ENCODE measurements at places on chromosomes 3 and 15. TPM values are rescaled to one million over a fixed set of nuclear protein-coding genes. Genes with fewer than 3 reads are reported as not detected.

- H3K4me3 ChIP-seq: peak overlapping the region; percentile 10
- H3K27me3 ChIP-seq: no peaks in the 10 kb centered on the region
- H3K27ac ChIP-seq: no peak overlapping the region
- DNase-seq: no peak
Observed at GRCh38 chr3:40120806-40121205, 188.7 kb upstream of the EIF1B start.

- H3K36me3 ChIP-seq: no peaks in the 10 kb centered on the region
- DNase-seq: peak; percentile 38
- no peaks in the 10 kb centered on the region for H3K4me1 ChIP-seq
- no peak overlapping the region for H3K4me3 ChIP-seq
- peaks cover 1% of the 10 kb centered on the region for H3K27me3 ChIP-seq
- H3K27ac ChIP-seq: no peak overlapping the region
Observed at GRCh38 chr3:183122257-183122932, 23.1 kb upstream of the MCCC1 start.

DNA sequence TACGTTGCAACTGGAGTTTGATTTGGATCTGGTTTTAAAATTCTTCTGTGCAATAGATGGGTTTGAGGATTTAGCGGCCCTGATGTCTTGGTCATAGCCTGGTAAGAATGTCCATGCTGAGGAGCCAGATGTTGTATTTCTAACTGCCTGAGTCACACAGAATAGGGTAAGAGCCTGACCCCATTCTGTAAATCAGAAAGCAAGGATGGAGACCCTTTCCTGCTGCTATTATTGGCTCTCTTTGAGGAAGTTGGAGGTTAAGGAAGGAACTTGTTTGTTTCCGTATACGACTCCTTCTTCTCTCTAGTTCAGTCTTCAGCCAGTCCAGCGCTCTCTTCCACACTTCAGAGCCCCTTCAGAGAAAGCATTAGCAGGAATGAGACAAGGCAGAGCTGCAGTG is 65.1 kb downstream of the HCN4 start:
- no peak overlapping the region for H3K4me3 ChIP-seq
- no peaks in the 10 kb centered on the region for H3K4me1 ChIP-seq
- DNase-seq: no peak
- no peaks in the 10 kb centered on the region for H3K36me3 ChIP-seq
- H3K27ac ChIP-seq: no peak overlapping the region
- no peaks in the 10 kb centered on the region for H3K27me3 ChIP-seq

DGKG gene
- 4.8 TPM for total RNA-seq

BUB1B gene
- 92.9 TPM for total RNA-seq

B4GALT4 gene
- total RNA-seq: 15.9 TPM

TOMM70 gene
- total RNA-seq: 54.9 TPM

CCDC54 gene
- not detected for total RNA-seq

PPP1R14D gene
- not detected for total RNA-seq

- H3K27me3 ChIP-seq: peaks cover 25% of the 10 kb centered on the region
- no peak overlapping the region for H3K27ac ChIP-seq
- H3K4me1 ChIP-seq: no peaks in the 10 kb centered on the region
- no peak overlapping the region for H3K4me3 ChIP-seq
- no peak for DNase-seq
Observed at GRCh38 chr3:168220556-168220955, 124.8 kb upstream of the GOLIM4 start.

- H3K36me3 ChIP-seq: no peaks in the 10 kb centered on the region
- no peak overlapping the region for H3K4me3 ChIP-seq
- 0 out of 2 replicates have a peak, but pooled peaks cover 5% of the 10 kb centered on the region for H3K4me1 ChIP-seq
- no peak overlapping the region for H3K27ac ChIP-seq
Observed at GRCh38 chr3:177426878-177427495, 229.7 kb upstream of the TBL1XR1 start.

MUSTN1 gene
- 0.44 TPM for total RNA-seq

ADAMTS7 gene
- total RNA-seq: 12.0 TPM

DNA sequence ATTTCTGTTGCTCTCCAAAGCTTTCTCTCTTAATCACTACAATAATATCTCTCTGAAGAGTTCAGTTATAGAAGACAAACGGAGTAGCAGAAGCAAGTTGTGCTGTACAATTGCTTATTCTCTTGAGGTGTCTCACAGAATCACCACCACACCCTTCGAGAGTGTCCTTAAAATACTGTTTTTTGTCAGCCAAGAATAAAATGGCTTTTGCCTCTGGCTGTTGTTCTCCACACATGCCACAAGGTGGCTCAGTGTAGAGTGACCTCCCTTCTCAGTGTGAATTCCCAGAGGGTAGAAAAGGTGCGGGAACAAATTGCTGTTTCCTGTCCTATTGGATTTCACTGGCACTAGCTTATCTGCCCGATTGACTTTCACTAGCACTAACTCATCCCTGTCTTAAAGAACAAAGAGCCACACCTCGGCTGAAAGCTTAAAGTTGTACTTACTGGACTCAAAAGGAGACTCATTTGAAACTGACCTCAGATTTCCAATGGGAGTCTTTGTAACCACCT is 134.2 kb upstream of the SATB1 start:
- H3K4me1 ChIP-seq: no peaks in the 10 kb centered on the region
- no peaks in the 10 kb centered on the region for H3K36me3 ChIP-seq
- no peak overlapping the region for H3K27ac ChIP-seq

SLITRK3 gene
- total RNA-seq: not detected

TGM4 gene
- not detected for total RNA-seq

GRCh38 chr3:107644631-107645030 is 121.9 kb downstream of the BBX start:
- no peak overlapping the region for H3K27ac ChIP-seq
- no peak overlapping the region for H3K4me3 ChIP-seq
- DNase-seq: no peak
- no peaks in the 10 kb centered on the region for H3K27me3 ChIP-seq

GRCh38 chr15:101437209-101437608 is 52.3 kb downstream of the PCSK6 start:
- DNase-seq: no peak
- no peak overlapping the region for H3K27ac ChIP-seq
- no peaks in the 10 kb centered on the region for H3K4me1 ChIP-seq
- H3K27me3 ChIP-seq: no peaks in the 10 kb centered on the region

NMB gene
- 9.8 TPM for total RNA-seq

DNA sequence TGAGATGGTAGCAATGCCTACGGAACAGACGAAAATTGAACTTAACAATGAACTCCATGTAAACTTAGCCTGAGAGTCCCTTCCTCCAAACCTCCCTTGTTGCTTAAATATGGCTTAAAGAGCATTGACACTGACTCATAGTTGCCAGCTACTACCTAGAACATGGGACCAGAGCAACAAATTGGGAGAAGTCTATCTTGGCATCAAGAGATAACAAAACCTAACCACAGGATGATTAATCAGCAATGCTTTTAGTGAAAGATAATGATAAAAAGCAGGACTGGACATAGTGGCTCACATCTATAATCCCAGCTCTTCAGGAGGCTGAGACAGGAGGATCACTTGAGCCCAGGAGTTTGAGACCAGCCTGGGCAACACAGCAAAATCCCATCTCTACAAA is 117.8 kb upstream of the MNS1 start:
- DNase-seq: no peak
- H3K36me3 ChIP-seq: no peaks in the 10 kb centered on the region
- H3K4me3 ChIP-seq: no peak overlapping the region
- no peaks in the 10 kb centered on the region for H3K4me1 ChIP-seq

C15orf40 gene
- 26.0 TPM for total RNA-seq

- H3K36me3 ChIP-seq: no peaks in the 10 kb centered on the region
- no peaks in the 10 kb centered on the region for H3K4me1 ChIP-seq
- H3K27ac ChIP-seq: no peak overlapping the region
- no peak for DNase-seq
- no peaks in the 10 kb centered on the region for H3K27me3 ChIP-seq
Observed at GRCh38 chr3:143814443-143814889, 33.8 kb downstream of the SLC9A9 start.

DNA sequence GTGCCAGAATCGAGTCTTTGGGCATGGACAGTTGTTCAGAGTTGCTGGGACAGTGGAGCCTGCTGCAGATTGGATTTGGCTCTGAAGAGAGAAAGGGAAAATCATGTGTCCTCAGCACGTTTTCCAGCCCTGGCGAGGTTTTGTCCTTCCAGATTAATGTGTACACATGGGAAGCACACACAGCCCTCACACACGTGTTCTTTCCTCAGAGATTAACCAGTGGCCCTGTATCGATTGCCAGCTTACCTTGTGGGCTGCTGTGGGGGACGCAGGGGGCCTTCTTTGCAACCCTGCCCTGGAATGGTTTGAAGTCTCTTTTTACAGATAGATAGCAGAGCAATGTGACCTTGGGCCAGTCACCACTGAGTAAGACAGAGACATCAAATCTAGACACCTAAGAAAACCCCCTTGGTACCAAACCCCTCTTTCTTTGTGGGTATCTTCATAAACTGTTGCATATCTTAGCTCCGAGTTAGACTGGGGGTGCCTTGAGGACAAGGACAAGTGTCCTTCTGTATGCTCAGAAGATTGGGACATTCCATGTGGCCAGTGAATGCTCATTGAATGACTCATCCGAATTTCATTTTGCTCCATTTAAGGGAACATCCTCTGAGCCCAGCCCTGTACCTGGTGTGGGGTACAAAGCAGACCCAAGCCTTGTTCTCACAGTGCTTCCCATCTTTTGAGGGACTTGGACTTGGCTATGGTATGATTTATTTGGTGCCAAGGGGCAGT is 48.0 kb downstream of the SMAD6 start:
- H3K27ac ChIP-seq: peak overlapping the region; percentile 55
- H3K4me3 ChIP-seq: 0 out of 2 replicates have a peak overlapping the region, but pooled peaks have one; percentile 4
- H3K36me3 ChIP-seq: 0 out of 2 replicates have a peak, but pooled peaks cover 5% of the 10 kb centered on the region
- DNase-seq: no peak
- H3K4me1 ChIP-seq: peaks cover 87% of the 10 kb centered on the region

DNA sequence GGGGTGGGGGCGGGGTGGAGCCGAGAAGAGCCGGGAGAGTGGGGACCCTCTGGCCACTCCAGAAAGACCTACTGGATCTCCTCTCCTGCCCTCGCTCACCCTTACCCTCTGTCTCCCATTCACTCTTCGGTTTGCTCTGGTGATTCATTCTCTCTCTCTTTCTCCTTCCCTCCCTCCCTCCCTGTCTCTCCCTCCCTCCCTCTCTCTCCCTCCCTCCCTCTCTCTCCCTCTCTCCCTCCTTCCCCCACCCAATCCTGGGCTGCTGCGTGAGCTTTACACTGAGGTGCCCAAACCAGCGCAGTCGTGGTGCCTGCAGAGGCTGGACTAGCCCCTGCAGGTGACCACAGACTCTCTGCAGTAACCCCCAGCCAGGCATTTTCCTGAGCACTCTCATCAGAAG is 32.2 kb upstream of the ADAMTS17 start:
- no peak overlapping the region for H3K4me3 ChIP-seq
- 0 out of 2 replicates have a peak, but pooled peaks cover 3% of the 10 kb centered on the region for H3K27me3 ChIP-seq
- H3K27ac ChIP-seq: no peak overlapping the region
- H3K36me3 ChIP-seq: no peaks in the 10 kb centered on the region
- DNase-seq: no peak
- no peaks in the 10 kb centered on the region for H3K4me1 ChIP-seq

CLSTN2 gene
- 0.02 TPM for total RNA-seq

- H3K27ac ChIP-seq: peak within 1 kb of the TSS; percentile 53
- H3K4me3 ChIP-seq: peak within 1 kb of the TSS; percentile 78
- H3K27me3 ChIP-seq: no peaks in the 10 kb centered on the region
- H3K36me3 ChIP-seq: peaks cover 12% of the 10 kb centered on the region
Observed at GRCh38 chr15:64151727-64152506, at the start of gene SNX22. SNX22 (plus strand) TSS chr15:64151731; CDS start chr15:64151776, 45 bp downstream.

PTPRG gene
- total RNA-seq: 32.1 TPM

EPHA3 gene
- total RNA-seq: not detected

DNA sequence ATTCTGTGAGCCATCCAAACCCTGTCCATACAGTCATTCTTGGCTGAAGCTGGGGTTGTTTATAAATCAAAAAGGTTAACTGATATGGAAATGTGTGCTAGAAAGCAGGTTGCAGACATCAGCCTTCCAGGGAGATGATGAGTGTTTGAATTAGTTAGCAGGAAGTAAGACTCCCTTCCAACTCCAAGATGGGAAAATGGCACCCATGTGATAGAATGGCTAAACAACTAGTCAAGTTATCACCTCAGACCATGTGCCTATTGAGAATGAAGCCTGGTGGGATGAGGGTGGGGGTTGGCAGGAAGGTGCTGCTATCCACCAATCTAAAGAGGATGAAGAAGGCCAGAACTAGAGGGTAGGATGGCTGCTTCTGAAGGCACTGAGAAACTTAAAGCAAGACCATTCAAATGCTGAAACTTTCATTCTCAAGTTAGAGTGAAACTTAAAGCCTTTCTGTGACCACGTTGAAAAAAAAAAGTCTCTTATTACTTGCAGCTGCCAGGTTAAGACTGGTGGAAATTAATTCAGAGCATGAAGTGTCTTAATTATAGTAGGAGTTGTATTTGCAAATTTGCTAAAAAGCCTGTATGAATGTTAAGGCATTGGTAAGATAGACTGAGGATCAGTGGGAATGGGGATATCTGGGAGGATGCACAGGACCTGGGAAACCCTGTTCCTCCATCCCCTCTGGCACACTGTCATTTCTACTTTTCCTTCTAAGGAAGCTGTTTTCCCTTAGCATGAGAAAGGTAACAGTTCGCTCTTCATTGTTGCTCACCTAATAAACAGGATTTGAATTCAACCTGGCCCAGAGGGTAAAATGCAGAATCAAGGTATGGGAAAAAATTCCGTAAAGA is 36.8 kb downstream of the CCR3 start:
- H3K36me3 ChIP-seq: no peaks in the 10 kb centered on the region
- H3K27ac ChIP-seq: no peak overlapping the region

- no peak overlapping the region for H3K27ac ChIP-seq
- H3K4me3 ChIP-seq: no peak overlapping the region
- no peaks in the 10 kb centered on the region for H3K36me3 ChIP-seq
- H3K27me3 ChIP-seq: no peaks in the 10 kb centered on the region
- H3K4me1 ChIP-seq: peaks cover 16% of the 10 kb centered on the region
Observed at GRCh38 chr3:100047455-100048141, 66.7 kb downstream of the FILIP1L start.

- H3K27ac ChIP-seq: no peak overlapping the region
- no peaks in the 10 kb centered on the region for H3K36me3 ChIP-seq
- H3K4me1 ChIP-seq: no peaks in the 10 kb centered on the region
- no peak for DNase-seq
Observed at GRCh38 chr3:173744479-173744878, 346.9 kb downstream of the NLGN1 start.

GRCh38 chr15:68558318-68559305 is 20.2 kb upstream of the CORO2B start:
- H3K4me3 ChIP-seq: no peak overlapping the region
- DNase-seq: no peak
- H3K4me1 ChIP-seq: no peaks in the 10 kb centered on the region

SOX14 gene
- total RNA-seq: not detected

DNAJB11 gene
- 54.3 TPM for total RNA-seq

WDR53 gene
- 14.8 TPM for total RNA-seq

DNA sequence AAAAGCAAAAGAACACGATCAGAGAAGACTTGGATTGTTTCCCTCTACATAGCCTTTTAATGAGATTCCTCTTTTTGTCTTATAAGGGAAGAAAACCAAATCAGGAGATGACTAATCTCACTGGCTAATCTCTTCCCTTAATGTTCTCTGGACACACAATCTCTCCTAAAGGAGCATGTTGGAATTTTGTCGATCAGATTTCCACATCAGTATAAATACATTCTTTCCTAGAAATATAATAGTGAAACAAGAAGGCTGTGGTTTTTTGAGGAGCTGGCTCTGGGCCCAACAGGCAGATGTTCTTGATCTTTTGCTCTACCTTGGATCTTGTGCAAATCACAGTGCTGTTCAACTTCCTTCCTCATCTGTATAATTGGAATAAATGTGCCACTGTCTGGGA is 94.0 kb downstream of the GTPBP8 start:
- no peak for DNase-seq
- no peak overlapping the region for H3K4me3 ChIP-seq
- H3K36me3 ChIP-seq: no peaks in the 10 kb centered on the region
- no peaks in the 10 kb centered on the region for H3K27me3 ChIP-seq

Measured in HCT116 (cell line).